ENCODE measurements at places on chromosomes 1 and 21.
A peak's percentile ranks its signal among the peaks of the same experiment; 100 is the strongest.

DNA sequence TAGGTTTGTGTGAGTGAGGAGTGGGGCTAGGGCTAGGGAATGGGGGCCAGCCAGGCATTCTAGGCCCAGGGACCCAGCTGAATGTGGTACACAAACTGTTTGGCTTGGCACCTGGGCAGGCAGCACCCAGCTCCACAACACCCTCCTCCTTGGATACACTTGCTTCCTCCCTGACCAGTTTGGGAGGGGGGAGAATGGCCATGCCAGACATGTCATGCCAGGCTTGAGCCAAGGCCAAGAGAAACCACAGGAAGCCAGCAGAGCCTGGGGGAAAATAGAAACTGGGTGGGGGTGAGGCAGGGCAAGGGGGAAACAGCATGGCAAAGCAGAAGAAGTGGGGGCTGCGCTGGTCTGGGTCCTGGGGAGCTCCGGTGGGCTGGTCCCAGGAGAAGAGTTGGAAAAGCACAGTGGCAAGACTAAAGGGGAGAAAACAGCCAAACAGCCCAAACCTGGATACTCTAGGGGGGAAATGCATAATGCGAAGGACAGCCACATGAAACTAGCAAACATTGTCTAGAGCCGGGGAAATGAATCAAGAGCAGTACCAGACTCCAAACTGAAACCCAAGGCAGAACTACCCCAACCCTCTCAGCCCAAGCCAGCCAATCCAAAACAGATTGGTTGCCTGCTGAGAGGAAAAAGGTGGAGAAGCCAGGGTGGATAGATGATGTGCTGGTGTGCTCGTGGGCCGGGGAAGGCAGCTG is 47.9 kb downstream of the LGR6 start:
- no peak for DNase-seq

GRCh38 chr1:12051361-12051760 is 11.7 kb upstream of the TNFRSF8 start:
- no peak for DNase-seq

GRCh38 chr1:198577444-198577843 is 37.0 kb upstream of the ATP6V1G3 start:
- DNase-seq = no peak

GRCh38 chr1:225201447-225201846 is 226.4 kb downstream of the LBR start:
- DNase-seq = no peak

GRCh38 chr1:189206617-189207016 is 1271.0 kb downstream of the BRINP3 start:
- DNase-seq = no peak

DNA sequence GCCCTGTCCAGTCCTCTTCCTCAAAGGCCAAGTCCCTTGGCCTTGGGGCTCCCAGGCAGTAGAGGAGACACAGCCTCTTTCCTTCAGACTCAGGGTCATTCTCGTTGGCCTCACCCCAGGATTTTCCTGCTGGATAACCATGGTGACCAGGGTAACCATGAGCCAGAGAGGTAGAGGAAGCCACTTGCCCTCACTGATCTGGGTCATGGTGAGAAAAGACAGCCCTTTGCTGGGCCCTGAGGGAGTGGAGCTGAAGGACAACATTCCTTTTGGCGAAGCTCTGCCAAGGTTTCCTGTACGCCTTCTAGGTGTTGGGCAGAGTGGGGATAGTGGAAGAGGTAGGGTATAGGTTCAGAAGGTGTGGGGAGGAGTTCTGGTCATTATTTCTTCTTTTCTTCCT is 53.1 kb upstream of the WNT4 start:
- no peak for DNase-seq

- no peak for DNase-seq
These were observed 26.8 kb upstream of the NCAM2 start for GRCh38 chr21:20971296-20971921.

DNA sequence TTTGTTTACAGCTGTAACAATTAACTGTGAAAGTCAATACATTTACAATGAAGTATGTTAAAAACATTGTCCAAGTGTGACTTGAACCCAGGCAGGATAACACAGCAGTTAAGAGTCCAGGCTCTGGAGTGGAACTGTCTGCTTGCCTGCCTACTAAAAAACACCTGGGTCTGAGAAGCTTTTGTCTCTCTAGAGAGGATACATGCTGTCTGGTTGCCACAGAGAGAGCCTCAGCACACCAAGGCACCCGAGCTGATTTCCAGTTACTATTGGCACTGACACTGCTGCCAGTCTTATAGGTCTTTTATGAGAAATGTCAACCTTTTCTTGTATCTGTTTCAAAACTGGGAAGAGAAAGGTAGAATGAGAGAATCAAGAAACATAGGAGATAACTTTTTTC is 20.2 kb upstream of the RALGPS2 start:
- no peak for DNase-seq

GRCh38 chr1:225498549-225499136 is 70.8 kb upstream of the LBR start:
- DNase-seq = no peak

- DNase-seq = no peak
These were observed 213.8 kb downstream of the ROR1 start for GRCh38 chr1:63987628-63988024.

- no peak for DNase-seq
These were observed 194.9 kb upstream of the C1orf87 start for GRCh38 chr1:60268451-60268850.

DNA sequence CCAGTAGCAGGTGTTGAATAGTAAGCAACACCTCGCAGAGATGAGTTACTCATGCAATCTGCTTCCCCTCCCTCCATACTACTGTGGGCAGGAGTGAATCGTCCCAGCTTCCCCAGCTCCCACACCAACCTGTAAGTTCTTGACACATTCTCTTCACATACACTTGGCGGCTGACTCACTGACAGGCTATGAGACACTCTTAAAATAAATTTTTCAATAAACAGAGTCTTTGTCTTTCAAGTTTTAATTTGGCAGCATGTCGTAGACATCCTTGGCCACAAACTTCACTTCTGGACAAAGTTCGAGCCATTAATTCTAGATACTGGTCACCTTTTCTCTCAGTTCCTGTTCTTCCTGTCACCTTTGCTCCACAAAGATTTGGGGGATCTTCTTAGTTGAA is 290.7 kb downstream of the TM2D1 start:
- no peak for DNase-seq

DNA sequence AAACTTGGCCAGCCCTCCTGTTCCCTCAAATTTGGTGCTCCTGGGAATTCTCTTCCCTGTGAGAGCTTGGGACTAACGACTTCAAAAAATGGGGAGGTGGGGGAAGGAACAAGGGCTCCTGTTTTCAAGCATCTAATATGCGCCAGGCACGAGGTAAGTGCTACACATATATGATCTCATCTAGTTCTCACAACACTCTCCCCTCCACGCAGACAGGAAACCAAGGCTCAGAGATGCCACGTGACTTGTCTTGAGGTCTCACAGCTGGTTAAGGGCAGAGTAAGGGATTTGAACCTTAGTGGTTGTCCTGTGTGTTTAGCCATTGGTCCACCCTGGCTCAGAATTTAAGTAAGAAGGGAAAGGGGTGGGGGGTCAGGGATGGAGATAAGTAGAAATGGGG is 125.9 kb downstream of the DMRTB1 start:
- no peak for DNase-seq

GRCh38 chr1:183173828-183174227 is 12.2 kb upstream of the LAMC2 start:
- DNase-seq = no peak

DNA sequence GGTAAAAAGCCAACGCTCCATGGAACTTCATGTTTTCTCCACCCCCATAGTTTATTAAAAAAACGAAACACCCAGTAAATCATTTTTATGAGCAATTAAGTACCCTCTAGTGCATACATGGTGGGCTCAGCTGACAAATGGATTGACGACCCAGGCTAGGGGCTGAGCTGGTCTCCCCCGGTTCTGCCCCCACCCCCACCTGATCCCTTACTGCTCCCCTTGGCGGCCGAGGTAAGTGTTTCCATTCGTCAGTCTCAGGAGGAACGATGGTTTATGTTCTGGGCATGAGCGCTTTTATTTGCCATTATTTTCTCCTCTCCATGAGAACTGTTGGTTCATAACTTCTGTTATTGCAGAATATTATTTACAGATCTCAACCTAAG is 233.9 kb upstream of the C1orf174 start:
- no peak for DNase-seq

DNA sequence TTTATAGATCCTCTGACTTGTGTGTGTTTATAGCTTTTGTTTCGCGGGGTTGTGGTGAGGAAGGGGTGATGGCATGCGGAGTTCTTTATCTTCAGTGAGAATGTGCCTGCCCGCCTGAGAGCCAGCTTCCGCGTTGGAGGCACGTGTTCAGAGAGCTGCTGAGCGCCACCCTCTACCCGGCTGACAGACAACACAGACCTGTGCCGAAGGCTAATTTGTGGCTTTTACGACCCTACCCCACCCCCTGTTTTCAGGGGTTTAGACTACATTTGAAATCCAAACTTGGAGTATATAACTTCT is 14.4 kb upstream of the CD101 start:
- peak; percentile 48 for DNase-seq

GRCh38 chr1:172121081-172121717 is 279.9 kb downstream of the DNM3 start:
- no peak for DNase-seq

DNA sequence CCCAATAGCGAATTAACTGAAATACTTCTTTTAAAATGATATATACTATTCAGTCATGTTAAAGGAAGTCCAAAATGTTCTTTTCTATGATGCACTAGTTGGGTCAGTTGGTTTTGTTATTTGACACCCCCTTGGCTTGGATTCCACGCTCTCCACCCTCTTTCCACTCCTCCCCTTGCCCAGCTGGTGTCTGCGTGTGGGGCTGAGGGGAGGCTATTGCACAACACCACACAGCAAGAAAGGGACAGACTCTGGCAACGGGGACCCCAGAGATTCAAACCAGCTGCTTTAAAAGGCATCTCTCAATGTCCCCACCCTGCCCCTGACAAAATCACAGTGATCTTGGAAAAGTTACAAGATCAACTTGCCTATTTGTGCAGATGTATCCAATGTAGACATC is 394.3 kb downstream of the TGFB2 start:
- DNase-seq = no peak

- DNase-seq = no peak
These were observed 524 bp downstream of the COPA start for GRCh38 chr1:160342526-160342925.

DNA sequence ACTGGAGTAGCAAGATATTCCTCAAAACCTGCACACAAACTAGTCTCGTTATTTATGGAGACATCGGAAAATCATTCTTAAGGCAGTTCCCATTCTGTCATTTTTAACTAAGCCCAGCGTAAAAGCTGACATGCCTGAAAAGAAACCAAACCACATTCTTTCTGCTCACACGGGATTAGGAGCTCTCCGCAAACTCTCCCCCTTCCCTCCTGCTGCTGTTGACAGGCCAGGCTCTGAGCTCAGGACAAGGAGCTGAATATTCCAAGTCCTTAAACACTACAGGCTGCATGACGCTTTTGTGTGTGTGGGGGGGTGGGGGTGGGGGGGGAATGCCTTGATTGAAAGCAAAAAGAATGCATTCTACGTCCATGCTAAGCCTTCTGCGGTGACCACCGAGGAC is 5.2 kb downstream of the OLIG1 start:
- DNase-seq = no peak

- DNase-seq = no peak
These were observed 151.0 kb downstream of the CDC7 start for GRCh38 chr1:91651661-91652071.

DNA sequence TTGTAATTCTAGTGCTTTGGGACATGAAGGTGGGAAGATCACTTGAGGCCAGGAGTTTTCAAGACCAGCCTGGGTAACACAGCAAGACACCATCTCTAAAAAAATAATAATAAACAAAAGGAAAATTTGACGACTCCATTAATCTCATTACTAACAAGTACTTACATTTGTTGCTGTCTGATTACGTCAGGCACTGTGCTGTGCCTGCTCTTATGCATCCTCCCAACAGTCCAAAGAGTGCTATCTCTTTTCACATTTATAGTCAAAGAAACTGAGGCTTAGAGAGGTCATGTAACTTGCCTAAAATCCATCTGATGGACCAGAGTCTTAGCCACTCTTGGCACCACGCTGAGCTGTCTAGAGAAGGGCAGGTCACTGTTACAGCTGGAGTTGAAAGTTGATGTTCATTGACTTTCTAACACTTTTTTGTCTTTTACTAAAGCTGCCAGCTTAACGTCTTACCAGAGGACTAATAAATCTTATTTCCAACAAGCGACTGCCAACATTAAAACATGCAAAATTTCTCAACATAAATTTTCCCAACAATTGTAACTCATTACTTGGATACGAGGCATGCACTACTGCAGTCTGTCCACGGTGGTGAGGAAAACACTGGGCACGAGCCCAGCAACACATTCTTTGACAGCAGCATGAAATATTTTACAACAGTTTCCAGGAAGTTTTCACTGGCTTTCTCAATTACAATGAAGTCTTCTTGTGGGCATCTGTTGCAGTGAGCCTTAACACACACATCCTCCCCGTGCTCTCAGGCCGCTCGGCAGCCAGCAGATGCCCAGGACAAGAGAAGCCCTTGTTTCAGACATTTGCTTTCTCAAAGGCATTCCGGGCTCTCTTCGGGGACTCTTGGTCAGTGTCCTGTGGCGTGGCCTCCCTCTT is 262.9 kb upstream of the PROX1 start:
- no peak for DNase-seq

DNA sequence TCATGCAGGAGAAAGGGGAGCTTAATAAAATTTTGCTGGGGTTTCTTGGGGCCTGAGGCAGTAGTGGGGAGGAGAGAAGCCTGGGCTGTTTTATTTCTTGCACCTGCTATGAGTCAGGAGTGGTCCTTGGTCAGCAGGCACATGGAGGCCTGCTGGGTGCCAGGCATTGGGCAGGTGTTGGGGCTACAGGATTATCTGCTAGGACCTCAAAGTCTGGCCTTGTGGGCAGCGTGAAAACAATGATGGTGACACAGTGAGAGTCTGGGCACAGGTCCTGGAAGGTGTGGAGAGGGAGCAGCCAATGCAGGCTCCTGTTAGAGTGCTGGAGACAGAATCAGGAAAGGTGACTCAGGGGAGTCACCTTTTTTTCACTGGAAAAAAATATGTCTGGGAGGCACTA is 17.2 kb downstream of the ROR1 start:
- DNase-seq = no peak

- DNase-seq = no peak
These were observed 64.0 kb downstream of the SLC9A1 start for GRCh38 chr1:27090911-27091310.

DNA sequence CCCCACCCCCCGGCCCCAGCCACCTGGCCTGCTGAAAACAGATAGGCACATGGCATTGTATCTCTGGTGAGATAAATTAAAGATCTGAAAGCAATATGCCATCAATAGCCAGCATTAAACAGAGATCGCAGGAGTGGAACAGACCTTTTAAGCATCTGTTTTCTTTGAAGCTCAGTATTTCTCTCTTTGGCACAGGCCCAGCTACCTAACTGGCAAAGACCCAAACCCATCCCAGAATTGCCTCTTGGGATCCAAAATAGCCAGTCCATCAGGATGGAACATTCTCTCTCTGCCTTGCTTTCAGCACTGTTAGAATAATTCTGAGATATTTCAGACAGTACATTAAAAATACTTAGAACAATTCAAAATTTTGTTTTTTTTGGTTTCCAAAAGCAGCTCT is 46.0 kb downstream of the KCNJ6 start:
- no peak for DNase-seq

- no peak for DNase-seq
These were observed 490.5 kb upstream of the CHRM3 start for GRCh38 chr1:238895911-238896310.

Data from activated T-helper 1 cell treated with anti-CD3 and anti-CD28 coated beads, Interleukin-2, amount 50 U/mL, for 16 hours (primary cell).